ENCODE measurements at places on chromosomes 6 and 20.

DNA sequence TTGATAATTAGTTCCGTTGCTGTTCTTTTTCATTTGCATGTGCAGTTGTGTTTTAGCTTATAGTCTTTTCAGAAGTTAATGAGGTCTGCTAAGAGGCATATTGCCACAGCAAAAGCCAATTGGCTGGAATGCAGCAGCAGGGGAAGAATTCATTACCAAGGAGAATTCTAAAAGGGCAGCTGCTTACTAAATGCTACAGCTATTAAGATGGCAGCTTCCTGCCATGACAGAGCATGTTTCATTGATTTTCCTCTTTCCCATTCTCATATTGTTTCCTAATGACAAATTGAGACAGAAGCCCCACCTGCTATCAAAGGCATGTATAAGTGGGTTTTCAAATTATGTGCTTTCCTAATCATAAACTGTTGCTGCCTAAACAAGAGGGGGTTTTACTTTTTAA is 66.6 kb downstream of the CLVS2 start:
- DNase-seq = no peak

DNA sequence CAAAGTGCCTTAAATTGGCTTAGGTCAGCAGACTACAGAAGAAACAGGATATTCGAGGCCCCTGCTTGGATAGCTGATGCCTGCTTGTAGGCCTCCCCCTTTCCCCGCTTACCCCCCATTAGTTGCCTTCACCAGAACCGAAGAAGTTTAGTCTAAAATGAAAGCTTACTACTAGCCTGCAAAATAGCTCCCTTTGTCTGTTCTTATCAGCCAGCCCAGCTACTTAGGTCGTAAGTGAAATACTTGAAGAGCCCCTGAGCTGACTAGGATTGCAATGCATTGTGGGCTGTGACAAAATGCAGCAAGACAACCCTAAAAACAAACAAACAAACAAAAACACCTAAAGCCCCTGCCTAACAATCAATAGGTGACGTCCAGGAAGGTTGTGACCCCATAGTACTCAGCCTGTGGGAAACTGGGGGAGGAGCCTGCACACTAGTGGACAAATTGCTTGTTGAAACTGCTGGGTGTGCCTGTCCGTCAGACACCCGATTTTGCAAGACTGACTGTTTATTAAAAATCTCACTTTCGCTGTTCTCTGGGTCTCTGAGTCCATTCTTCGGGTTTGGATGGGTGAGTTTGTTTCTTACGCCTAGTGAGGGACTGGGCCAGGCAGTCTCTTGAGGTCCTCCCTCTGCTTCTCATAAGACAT is 105.0 kb upstream of the DUSP22 start:
- no peak for DNase-seq

DNA sequence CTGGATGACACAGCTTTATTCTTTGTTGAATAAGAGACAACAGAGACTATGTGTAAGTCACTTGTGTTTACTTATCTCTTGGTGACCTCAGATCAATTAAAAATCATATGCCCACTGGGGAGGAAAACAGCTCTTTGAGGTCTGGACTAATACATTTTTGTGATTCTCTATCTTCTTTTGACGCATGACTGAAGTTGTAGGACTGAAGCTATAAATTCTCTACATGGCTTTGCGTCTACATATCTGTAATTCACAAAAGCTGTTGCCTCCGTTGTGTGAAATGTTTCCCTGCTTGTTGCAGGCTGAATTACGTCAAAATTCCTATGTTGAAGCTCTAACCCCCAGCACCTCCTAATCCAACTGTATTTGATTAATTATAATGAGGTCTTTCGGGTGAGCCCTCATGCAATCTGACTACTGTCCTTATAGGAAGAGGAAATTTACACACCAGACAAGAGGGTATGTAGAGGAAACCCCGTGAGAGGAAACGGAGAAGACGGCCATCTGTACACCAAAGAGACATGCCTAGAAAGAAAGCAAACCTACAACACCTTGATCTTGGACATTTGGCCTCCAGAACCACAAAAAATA is 481.6 kb downstream of the PRKN start:
- no peak for DNase-seq

GRCh38 chr6:163098827-163099479 is 315.6 kb upstream of the QKI start:
- DNase-seq = no peak

DNA sequence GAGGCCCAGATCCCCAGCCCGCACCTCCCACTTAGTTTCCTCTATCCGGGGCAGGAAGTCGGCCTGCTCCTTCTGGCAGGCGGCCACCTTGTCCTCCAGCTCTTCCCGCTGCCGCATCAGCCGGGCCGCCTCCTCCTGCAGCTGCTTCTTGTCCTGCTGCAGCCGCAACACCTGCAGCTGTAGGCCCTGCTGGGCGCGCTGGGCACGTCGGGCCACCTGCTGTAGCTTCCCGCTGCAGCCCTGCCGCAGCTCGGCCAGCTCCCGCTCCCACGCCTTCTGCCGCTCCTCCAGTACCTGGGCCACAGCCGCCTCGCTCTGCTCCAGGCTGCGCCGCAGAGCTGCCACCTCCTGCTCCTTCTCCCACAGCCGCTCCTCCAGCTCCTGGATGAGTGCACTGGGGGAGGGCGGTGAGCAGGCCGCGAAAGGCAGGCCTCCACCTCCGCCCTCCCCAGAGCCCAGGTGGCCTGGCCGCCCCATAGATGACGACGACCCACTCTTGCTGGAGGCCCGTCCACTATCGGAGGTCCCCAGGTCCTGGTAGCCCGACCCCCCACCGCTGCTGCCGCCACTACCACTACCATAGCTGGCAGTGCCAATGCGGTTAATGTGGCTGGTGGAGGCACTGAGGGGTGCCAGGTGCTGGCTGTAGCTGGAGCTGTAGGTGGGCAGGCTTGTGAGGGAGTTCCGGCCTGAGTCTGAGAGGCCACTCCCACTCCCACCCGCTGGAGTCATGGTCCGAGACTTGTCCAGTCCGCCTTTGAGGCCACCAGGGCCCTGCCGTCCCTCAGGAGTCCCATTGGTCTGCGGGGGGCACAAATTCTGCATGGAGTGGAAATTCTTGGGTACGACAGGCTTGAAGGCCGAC is 6.0 kb upstream of the FASTKD5 start:
- peak; percentile 62 for DNase-seq

DNA sequence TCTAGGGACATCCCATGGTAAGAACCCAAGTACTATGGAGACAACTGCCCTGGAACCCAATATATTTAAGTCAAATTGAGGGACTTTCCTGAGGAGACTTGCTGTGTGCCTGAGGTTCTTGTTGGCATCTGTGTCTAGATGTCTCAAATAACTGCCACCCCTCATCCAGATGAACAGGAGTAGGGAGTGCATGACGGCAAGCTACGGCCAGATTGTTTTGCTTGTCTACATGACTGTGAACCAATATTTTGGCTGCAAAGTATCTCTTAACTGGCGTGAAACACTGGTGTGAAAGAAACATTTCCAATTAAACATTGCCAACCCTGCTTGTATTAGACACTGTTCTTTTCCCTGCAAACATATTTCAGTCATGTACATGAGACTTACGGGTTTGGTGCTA is 52.4 kb upstream of the SIM1 start:
- no peak for DNase-seq

DNA sequence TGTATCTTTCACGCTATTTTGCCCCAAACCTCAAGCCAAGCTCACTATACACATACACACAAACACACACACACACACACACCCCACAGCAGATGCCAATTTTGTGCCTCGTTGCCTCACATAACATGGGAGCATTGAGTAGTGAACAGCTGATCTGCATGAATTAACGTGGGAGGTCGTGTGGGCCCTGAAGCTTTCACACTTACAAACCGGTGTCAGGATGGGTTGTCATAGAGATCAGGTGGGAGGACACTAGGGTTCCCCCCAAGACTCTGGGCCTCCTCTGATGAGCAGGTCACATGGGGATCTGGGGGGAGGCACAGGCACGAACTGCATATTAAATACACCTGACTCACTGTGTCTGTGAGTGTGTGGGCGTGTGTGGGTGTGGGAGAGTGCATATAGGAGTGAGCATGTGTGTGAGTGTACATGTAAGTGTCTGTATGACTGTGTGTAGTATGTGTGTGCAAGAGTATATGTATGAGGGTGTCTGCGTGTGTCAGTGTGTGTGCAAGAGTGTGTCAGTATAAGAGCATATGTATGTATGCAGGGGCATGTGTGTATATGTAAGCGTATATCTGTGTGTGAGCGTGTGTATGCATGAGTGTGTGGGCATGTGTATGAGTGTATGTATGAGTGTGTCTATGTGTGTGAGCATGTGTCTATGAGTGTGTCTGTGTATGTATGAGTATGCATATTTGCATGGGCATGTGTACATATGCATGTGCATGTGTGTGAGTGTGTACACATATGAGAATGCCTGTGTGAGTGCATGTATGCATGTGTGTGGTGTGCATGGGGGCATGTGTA is 370.4 kb downstream of the PREX1 start:
- no peak for DNase-seq

DNA sequence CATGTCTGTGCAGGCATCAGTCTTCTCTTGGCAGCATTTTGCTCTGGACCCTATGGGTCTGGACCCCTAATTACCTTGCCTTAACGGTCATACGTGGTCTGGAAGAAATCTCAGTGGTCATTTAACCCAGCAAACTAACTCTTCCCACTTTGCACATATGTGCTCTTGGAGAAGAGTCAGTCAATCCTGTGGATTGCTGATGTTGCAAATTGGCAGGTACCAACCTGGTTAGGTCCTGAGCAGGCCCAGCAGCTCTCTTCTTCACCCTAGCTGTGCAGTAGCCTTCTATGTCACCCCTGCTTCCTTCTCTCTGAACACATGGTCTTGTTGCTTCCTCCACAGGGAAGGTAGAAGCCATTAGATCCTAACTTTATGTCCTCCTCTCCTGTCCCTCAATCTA is 1.6 kb downstream of the CEP43 start:
- no peak for DNase-seq

DNA sequence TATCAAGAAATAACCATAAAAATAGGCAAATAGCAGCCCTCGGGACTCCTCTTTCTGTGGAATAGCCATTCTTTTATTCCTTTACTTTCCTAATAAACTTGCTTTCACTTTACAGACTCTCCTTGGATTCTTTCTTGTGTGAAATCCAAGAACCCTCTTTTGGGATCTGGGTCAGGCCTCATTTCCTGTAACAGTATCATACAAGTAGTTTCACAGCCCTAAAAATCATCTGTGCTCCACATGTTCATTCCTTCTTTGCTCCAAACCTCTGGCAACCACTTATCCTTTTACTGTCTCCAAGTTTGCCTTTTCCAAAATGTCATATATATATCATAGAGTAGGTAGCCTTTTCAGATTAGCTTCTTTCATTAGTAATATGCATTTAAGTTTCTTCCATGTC is 13.5 kb upstream of the NT5E start:
- no peak for DNase-seq

DNA sequence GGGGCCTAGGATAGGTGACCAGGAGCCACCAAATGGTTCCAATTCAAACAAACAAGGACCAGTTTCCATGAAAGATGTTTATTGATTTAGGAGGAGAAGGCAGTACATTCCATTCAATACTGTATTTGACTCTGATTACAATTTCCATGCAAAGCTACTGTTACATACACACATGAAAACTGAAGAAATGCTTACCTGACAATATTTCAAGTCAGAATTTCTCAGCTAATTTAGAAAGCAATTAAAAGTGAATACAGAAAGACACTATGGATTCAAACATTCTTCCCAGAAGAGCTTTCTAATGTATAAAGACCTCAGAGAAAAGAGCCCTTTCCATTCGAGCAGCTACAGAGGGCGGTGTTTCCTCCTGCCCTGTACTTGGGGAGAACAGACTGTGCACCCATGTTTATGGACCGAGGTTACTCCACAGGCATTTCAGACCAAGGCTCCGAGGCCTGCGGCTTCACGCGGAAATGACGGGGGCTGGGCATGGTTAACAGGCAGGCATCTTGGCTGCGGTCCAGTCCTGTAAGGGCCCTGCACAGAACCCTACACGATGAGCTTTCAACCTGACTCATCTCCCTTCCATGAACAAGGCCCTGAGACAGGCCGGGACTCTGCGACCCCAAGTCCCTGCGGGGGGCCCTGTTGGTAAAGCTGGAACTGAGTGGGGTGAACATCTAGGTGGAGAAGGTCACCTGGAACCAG is 25.7 kb upstream of the TCFL5 start:
- DNase-seq = no peak

DNA sequence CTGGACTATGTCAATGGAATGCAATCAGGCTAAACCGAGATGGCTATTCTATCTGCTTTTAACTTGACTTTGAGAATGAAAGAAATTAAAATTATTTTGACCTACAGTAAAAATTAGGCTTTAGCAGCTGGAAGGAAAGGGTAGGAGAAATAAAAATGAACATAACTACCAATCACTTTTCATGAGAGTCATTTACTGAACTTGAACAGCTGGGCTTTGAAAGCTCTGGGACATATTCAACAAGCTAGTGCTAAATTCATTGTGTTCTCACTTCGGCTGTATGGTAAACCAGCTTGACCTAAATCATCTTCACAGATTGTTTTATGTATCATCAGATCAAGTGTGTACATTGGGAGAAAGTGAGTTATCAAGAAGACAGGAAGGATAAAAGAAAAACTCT is 161.5 kb upstream of the STXBP5 start:
- no peak for DNase-seq

All from right kidney (tissue), 9 donors.